Cardiac septum (tissue), 1 donor: ENCODE measurements at places on chromosomes 4 and X. TPM values are rescaled to one million over a fixed set of nuclear protein-coding genes. Genes with fewer than 3 reads are reported as not detected.
A peak's percentile ranks its signal among the peaks of the same experiment; 100 is the strongest.

Gene UGT2B7
- not detected for total RNA-seq

Gene TMEM156
- total RNA-seq = not detected

Gene ESX1
- not detected for total RNA-seq

Gene DRD5
- not detected for total RNA-seq

Gene IL15
- total RNA-seq = 3.1 TPM

Gene PRDM5
- total RNA-seq = 24.3 TPM

Gene DMD
- total RNA-seq = 256 TPM

Gene FAM53A
- 1.00 TPM for total RNA-seq

Gene FAM9C
- not detected for total RNA-seq

Gene MAGEA2
- not detected for total RNA-seq

Gene MTMR8
- 0.73 TPM for total RNA-seq

- DNase-seq = no peak
Measured at GRCh38 chr4:33566649-33567048, 2677.7 kb downstream of the ARAP2 start.

DNA sequence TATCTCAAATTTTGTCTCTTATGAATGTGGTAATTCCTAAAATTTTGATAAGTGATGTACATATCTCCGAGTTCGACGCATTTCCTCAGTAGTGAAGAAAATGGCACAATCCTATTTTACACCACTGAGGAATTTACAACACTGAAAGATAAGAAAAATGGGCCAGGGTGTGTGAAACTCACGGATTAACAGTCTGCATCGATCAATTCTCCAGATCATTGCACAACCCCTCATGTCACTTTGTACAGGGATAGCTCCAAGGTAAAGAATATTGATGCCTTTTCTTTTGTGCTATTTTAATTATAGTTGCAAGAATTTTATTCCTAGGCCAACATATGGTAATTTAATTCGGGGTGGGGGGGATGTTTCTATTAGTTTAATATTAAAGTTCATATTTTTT, 268.7 kb upstream of the VCX3A start:
- DNase-seq = no peak

GRCh38 chrX:373641-374471, 12.9 kb downstream of the PPP2R3B start:
- DNase-seq = no peak

DNA sequence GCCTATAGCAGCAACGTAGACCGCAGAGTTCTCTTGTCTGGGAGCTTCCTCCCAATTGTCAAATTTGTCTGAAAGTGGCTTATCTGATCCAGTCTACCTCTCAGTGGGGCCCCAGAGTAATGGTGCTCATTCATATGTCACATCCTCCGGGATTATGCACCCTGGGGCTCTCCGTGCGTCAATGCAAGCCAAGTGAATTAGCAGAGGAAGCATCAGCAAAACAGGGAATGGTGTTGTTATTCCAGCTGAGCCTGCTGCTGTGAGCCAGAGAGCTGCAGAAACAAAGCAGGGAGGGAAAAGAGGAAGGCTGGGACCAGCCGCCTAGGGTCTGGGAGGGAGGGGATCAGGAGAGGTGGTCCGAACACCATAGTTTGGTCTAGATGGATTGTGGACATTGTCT, 95.2 kb downstream of the CLNK start:
- DNase-seq = no peak

GRCh38 chrX:12241026-12241425, 102.8 kb downstream of the FRMPD4 start:
- DNase-seq = no peak

GRCh38 chr4:30538794-30539193, 181.4 kb upstream of the PCDH7 start:
- no peak for DNase-seq

DNA sequence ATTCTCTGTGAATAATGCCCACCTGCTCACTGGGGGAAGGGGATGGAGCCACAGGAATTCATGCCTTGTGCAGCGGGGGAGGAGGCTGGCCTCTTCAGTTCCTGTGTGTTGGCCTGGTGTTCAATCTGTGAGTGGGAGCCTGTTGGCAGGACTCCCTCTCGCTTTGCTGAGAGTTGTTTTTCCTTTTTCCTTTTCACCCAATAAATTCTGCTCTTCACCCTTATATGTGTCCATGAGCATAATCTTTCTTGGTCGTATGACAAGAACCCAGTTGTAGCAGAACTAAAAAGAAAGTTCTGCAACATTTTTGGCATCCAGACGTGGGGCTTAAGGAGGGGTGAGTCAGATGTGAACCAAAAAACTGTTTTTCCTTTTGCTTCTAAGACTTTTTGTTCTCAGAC, 235.2 kb upstream of the HDX start:
- no peak for DNase-seq

DNA sequence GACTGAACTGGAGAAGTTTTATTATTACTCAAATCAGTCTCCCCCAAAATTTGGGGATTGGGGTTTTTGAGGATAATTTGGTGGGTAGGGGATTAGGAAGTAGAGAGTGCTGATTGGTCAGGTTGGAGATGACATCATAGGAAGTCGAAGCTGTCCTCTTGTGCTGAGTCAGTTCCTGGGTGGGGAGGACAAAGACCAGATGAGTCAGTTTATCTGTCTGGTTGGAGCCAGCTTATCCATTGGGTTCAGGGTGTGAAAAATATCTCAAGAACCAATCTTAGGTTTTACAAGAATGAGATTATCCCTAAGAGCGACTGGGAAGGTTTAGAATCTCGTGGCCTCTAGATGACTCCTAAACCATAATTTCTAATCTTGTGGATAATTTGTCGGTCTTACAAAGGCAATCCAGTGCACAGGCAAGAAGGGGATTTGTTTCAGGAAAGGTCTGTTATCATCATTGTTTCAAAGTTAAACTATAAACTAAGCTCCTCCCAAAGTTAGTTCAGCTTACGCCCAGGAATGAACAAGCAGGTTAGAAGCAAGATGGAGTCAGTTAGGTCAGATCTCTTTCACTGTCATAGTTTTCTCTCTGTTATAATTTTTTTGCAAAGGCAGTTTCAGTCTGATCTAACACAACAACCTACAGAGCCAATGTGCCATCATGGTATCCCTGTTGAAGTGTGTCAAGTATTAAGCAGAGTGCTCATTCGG, 274.5 kb downstream of the SLC7A11 start:
- no peak for DNase-seq

GRCh38 chr4:76194325-76194724, 19.3 kb downstream of the SCARB2 start:
- DNase-seq = no peak

DNA sequence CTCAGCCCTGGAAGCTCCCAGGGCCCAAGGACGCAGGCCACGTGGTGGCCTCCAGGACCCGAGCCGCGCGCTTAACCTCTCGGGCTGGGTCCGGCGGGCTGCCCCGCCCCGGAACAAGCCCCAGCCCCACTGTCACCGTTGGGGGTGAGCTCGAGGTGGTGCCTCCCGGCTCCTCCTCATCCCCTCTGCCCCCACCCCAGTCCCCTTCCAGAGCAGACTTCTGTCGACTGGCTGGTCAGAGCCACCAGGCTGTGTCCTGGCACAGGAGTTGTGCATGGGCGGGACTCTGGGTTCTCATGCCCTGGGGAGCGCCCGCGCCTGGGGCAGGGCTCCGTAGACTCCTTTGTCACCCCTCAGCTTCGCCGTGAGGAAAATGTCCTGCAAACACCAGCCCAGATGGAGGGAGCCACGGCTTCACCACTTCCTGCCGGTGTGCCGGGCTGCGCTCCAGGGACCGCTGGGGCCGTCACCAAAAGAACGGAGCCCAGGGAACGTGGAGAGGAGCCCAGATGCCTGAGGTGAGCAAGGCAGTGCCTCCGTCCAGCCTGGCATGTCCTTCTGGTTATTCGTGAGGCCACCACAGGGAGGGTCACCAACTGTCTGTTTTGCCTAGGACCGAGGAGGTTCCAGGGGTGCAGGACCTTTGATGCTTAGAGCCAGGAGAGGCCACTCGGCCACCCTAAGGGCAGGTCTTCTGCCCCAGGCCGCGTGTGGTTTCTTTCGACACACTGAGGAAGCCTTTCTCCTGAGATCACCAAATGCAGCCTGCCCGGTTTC, 7.1 kb upstream of the RGS12 start:
- peak; percentile 62 for DNase-seq

DNA sequence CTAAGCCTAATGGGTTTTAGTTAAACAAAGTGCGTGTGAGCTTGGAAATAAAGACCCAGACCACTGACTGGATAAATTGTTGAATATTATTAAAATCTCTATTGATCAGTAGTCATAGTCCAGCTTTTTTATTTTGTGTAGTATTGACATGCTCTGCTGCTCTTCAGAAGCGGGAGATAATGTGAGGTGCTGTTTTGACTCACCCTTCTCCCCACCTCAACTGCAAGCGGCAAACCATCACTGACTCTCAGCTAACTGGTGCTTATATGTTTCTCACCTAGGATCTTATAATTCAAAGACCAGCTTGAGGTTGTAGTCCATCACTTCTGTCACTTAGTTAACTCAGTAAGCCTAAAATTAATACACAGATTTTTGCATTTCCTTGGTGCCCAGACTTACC, 72.2 kb downstream of the COMMD8 start:
- no peak for DNase-seq

- peak; percentile 82 for DNase-seq
Measured at GRCh38 chr4:99816545-99817308, at the start of gene DAPP1. Gene DAPP1, plus strand, starts transcription at chr4:99816827. Its CDS starts 87 bp downstream, at chr4:99816914.

DNA sequence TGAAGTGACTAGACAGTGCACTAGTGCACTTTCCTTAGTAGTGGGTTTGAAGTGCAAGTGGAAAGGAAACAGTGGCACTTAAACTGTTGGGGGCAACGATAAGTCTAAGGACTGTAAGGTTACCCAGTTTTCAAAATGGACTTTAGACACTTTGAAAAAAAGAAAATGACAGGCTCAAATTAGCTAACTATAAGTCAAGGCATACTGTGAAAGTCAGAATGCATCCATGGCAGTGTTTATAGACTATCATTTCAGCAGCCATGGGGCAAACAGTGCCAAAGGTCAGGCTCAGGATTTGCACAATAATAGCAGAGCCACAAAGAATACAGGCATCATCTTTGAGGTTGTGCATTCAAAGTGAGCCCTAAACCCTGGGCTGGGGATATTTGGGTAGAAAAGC, 104.4 kb downstream of the CXCL13 start:
- no peak for DNase-seq

- no peak for DNase-seq
Measured at GRCh38 chr4:123345137-123345934, 51.3 kb upstream of the SPRY1 start.

GRCh38 chr4:128565565-128566186, 243.8 kb upstream of the JADE1 start:
- no peak for DNase-seq

- no peak for DNase-seq
Measured at GRCh38 chr4:38666766-38667084, 2.7 kb downstream of the KLF3 start.

DNA sequence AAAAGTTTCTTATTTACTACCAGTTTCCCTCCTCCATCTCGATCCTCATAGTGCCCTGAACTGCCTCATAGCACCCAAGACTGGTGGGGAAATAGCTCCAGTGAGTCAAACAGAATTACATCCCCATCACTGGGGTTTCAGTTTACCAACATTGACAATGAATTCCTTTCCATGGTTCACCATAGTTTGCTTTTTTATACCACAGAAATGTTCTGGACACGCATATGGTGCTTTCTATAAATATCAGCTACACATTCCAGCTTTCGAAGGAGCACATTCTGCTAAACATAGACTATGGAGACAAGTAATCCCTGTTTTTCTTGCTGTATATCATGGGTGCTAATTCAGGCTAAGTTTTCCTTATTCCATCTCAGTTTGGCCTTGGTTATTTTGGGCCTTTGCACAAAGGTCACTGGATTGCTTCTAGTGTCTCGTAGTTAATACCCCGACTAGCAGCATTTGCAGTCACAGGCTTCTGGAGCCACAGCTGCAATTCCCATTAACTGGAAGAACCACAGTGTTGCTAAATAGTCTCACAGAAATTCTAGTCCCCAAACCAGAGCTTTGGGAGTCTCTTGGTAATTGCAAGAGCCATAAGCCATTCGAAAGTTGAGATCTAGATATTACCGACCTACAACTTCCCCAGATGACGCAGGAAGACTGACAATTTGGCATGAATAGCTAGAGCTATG, 53.4 kb upstream of the TRPC3 start:
- DNase-seq = no peak

DNA sequence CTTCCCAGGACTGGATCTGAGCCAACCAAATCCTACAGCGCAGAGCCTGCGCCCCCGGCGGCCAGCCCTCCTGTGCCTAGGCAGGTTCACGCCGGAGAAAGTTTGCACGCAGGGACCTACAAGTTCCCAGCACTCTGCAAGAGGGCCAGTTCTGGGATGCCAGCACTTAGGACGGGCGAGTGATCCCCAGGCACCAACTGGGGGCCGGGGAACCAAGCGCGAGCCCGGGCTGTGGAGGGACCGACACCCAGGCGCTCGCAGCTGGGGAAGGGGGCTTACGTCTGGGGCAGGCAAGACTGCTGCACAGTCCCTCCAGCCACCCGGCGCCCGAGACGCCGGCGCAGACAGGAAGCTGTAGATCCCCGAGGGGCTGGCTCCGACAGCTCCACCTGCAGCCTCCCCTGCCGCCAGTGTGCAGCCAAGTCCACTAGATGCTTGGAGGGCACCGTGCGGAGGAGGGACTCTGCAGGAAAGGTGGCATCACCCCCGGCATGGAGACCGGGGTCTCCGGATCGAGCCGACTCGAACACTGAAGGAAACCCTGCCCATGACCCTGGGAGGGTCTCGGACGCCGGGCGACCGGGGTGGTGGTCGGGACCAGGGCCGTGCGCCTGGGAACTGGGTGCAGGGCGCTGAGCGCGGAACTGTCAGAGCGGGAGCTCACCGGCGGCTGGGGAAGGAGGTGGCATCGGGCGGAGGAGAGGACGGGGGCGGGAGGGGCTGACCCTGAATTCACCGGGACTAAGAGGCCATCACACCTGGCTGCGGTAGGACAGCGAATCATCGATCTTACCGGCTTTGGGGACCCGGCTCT, 566 bp downstream of the CORIN start:
- DNase-seq = peak; percentile 75

- no peak for DNase-seq
Measured at GRCh38 chrX:50100188-50100587, 100.6 kb downstream of the AKAP4 start.

GRCh38 chr4:74319470-74319869, 11.2 kb downstream of the EPGN start:
- DNase-seq = no peak

- no peak for DNase-seq
Measured at GRCh38 chr4:143348233-143349077, 11.8 kb downstream of the GAB1 start.

- DNase-seq = no peak
Measured at GRCh38 chr4:39030725-39031124, 1.5 kb downstream of the TMEM156 start.

- no peak for DNase-seq
Measured at GRCh38 chr4:76607846-76608245, 172.8 kb downstream of the SHROOM3 start.
